ENCODE measurements at places on chromosomes 4 and X.

DNA sequence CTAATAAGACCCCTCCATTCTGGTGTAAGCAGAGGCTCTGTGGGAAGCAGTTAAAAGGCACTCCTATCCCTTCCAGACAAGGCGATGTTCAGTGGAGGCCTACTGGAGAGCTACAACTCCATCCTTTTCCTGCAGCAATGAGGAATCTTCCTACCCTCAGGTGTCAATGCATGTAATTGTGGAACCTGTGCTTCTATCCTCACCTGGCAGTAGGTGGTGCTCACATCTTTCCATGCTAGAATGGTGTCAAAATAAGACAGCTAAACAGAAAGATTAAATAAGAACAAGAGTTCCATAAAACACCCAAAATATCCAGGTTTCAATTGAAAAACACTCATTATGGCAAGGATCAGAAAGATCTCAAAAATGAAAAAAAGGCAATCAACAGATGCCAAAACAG lies 224.6 kb downstream of the IL15 start:
- DNase-seq, result no peak

GRCh38 chrX:23752740-23753415 lies 9.8 kb upstream of the ACOT9 start:
- DNase-seq, result no peak

DNA sequence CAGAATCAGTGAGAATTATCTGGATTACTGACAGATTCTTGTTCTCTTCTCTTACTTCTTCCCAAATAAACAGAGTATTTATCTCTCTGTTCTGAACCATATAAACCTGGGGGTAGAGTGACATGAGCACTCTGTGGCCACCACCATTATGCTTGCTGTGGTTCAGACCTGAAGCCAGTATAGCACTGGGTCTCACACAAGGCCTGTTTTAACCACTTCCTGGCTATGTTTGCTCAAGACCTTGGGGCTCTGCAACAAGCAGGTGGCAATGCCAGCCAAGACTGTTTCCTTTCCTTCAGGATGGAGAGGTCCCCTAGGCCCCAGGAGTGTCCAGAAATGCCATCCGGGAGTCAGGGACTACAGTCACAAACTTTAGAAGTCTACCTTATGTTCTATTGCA lies 21.7 kb upstream of the HEPH start:
- DNase-seq, result no peak

DNA sequence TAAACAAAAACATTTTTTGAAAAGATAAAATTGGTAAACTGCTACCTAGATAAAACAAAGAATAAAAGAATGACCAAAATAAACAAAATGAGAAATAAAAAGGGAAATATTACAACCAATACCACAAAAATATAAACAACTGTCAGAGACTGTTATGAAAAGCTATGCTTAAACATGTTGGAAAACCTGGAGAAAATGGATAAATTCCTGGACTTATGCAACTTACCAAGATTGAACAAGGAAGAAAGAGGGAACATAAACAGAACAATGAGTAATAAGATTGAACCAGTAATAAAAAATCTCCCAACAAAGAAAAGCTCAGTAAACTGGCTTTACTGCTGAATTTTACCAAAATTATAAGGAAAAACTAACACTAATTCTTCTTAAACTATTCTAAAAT lies 518.7 kb downstream of the GRXCR1 start:
- DNase-seq, result no peak

DNA sequence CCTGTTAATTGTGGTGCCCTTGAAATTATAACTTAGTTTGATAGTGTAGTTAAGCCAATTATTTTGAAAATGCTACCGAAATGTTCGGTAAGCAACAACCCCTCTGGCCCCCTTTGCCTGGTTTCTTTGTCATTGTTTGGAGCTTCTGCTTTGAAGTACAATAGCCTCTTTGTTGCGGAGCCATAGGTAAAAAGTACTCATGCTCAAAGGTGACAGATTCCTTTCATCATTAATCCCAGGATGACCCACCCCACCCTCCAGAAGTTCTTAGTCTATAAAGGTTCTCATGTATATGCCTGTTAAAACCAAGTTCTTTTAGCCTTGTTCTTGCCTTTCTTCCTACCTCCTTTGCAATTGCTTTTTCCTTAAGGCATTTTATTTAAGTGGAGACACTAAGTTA lies 42.4 kb upstream of the SMARCAD1 start:
- DNase-seq, result peak; percentile 63

- no peak for DNase-seq
These were observed 38.9 kb upstream of the TLL1 start for GRCh38 chr4:165834116-165834515.

DNA sequence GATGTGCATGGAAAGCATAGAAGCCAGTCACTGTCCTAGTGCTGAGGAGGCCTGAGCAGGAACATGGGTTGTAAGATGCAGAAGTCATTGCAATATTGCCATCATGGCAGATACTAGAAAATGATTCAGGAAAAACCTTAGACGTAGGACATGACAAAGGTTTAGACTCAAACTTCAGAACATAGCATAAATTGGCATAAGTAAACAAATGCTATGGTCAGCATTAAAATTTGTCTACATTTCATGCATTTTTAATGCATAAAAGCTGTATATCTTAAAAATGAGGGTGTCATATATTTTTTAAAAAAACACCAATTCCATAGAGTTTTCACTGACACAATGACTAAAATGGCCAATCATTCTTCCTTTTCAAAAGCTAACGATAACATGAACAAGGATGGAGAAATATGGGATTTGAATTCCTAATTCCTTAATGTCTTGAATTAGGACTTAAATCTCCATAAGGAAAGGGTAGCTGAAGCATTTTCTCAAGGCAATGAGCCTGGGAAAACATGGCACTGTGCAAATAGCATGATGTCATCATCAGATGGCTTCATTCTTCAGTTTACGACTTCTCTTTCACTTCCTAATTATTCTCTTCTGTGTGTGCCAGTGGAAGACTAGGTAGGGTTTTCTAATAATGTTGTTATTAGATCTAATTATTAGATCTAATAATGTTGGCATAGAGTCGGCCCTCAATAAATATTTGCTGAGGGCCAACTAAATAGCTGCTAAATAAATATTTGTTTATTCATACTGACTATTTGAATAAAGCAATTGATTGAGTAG lies 125.1 kb upstream of the FRG1 start:
- DNase-seq, result no peak

GRCh38 chr4:158724637-158725036 lies 1.4 kb upstream of the PPID start:
- no peak for DNase-seq

DNA sequence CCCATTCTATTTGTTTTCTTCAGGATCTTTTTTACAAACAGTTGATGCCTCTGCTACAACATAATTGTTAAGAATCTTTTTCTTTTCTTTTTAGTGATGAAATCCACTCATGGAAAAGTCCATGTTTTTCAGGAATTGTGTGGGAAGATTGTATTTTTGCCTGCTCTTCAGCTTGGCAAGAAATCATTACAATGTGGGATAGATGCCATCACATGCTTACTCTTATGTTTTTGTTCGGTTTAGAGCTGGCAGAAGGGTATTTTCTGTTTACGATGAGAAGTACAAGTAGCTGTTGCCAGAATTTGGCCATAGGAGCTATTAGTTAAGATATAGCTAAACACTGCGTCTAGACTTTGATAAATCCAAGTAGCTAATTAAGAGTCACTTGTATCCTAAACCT lies 2585.3 kb downstream of the ARAP2 start:
- DNase-seq, result no peak

DNA sequence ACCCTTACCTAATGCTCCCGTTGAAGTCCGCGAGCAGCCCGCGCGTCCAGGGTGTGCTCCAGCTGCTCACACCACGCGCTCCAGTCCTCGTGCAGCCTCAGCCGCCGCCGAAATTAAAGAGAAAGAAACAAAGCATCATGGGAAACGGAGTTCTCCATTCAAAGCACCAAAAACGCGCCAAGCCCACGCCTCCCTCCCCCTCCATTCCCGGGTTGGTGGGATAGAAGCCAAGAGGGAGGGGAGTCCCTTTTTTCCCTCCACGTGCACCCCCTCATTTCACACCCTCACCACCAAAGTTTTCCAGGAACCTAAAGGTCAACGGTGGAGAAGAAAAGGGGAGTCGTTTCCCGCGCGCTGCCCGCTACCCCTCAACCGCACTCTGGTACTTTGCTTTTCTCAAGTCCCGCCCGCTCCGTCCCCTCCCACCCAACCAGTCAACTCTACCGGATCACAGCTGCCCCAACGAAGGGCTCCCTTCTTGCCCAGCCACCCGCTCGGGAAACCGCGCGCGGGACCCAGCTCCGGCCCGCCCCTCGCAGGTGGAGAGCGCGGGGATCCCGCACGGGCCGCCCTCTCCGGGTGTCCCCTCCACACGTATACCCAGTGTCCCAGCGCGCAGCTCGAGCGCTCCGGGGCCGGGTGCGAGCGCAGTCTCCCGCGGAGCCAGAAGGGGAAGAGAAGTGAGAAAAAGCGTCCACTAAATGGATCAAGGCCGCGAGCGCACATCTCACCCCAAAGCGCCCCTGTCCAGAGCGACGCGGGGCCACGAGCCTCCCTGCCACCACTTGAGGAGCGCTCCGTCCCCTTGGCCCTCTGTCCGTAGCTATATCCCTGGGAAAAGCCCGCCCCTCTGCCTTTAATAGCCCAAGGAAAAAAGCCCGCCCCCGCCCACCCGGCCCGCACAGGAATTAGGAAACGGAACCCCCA lies 65.1 kb upstream of the CCDC160 start:
- peak; percentile 64 for DNase-seq

DNA sequence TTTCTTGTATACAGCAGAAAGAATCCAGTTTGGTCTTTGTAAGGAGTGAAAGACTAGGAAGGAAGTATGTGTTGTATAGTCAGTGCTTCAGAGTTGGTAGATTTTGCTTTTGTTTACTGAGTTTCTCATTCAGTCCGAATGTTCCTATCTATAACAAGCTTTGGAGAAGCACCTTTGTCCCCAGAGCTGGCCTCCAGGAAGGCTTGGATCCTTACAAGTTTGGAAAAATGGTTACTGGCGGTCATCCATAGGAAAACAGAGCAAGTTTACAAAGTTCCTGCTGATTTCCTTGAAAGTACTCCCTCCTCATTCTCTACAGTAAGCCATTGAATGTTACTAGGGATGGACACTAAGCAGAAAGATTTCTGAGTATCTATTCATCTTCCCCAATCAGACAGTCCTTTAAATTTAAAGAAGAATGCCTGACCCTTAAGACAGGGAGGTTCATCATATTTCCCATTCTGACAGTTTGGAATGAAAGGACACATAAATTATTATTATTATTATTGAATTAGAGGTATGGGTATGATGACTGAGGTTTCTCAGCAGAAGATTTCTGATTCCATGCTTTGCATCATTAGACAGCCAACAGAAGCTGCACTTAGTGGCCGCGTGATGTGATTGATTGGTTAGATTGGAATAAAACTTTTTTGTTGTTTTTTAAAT lies 35.8 kb downstream of the FAT4 start:
- no peak for DNase-seq

- peak; percentile 75 for DNase-seq
These were observed 22.7 kb upstream of the MSN start for GRCh38 chrX:65644621-65645289.

GRCh38 chrX:112687189-112687691 lies 7.5 kb upstream of the LHFPL1 start:
- no peak for DNase-seq

- DNase-seq, result no peak
These were observed 32.8 kb downstream of the GATB start for GRCh38 chr4:151728006-151728405.

DNA sequence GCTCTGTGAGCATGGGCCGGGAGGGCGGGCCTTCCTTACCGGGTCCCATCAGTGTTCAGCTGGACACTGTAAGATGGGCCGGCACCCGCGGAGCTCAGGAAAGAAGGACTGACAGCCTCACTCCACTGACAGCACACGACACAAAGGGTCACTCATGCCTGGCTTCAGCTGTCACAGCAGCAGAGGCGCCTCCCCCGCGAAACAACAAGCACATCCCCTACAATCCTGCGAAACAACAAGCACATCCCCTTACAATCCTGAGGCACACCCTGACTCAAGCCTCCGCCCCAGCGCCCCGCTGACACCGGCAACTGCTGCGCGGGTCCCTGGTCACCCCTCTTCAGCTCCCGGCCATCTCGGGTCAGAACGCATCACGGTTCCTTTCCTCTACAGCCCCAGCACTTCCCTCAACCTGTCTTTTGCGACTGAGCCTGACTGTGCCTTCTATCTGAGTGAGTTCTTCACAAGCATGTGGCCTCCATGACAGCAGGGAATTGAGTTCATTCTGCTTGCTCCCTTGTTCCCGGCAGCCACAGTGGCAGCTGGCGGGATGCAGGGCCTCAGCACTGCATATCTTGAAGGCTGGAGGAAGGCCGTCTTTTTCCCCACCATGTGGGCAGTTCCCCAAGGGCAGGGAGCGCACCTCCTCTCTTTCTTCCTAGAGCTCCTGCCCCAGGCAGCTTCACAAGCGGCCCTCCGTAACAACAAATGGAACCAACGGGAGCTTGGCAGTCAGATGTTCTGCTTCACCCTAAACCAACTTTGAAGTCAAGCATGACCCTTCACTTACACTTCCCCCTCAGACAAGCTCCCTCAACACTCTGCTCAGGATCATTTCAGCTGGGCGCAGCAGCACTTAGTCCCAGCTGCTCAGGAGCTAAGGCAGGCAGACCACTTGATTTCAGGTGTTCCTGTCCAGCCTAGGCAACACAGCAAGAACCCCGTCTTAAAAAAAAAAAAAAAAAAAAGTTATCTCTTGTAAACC lies 39.6 kb downstream of the SCD5 start:
- no peak for DNase-seq

- no peak for DNase-seq
These were observed 59.5 kb upstream of the KDR start for GRCh38 chr4:55184600-55185523.

DNA sequence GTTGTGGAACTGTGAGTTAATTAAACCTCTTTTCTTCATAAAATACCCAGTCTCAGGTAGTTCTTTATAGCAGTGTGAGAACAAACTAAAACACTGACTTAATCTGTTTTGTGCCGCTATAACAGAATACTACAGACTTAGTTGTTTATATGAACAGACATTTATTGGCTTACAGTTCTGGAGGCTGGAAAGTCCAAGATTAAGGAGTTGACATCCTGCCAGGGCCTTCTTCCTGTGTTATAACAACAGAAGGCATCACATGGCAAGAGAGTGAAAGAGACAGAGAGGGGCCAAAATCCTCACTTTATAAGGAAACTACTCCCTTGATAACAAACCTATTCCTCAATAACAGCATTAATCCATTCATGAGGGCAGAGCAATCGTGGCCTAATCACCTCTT lies 42.5 kb upstream of the KCNIP4 start:
- no peak for DNase-seq

Data from islet precursor cell (in vitro differentiated cells).